Ecto neural progenitor cell (in vitro differentiated cells): ENCODE measurements at places on chromosomes 13 and 19.

- peak; percentile 83 for DNase-seq
Observed at GRCh38 chr19:58558066-58558622, at the start of gene UBE2M. Gene UBE2M (minus strand): TSS chr19:58558611. CDS start chr19:58558381, 230 bp downstream.

DNA sequence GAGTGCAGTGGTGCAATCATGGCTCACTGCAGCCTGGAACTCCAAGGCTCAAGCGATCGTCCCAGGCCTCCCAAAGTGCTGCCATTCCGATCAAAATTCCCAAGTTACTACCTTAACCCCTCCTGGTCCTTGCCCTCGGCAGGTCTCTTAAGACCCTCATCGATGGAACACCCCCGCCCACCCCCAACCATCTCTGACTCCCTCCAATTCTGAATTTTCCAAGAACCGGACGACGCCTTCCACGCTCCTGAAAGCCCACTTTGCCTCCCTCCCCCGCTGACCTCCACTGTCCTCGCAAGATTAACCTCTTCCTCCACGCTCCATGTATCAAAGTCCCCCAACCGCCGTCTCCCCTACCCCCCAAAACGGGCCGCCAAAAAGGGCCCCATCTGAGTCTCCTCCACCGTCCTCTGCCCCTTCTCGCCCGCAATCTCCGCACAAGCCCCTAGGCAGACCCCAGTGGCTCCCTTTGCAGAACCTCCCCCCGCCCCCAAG, 539 bp downstream of the DAPK3 start:
- no peak for DNase-seq

GRCh38 chr19:55643003-55643886, at the start of gene ZNF581:
Gene ZNF581 (plus strand): TSS chr19:55643649. CDS start chr19:55644572, 923 bp downstream.
- peak; percentile 81 for DNase-seq

GRCh38 chr13:51500687-51501086, 47.9 kb upstream of the INTS6 start:
- DNase-seq: no peak

DNA sequence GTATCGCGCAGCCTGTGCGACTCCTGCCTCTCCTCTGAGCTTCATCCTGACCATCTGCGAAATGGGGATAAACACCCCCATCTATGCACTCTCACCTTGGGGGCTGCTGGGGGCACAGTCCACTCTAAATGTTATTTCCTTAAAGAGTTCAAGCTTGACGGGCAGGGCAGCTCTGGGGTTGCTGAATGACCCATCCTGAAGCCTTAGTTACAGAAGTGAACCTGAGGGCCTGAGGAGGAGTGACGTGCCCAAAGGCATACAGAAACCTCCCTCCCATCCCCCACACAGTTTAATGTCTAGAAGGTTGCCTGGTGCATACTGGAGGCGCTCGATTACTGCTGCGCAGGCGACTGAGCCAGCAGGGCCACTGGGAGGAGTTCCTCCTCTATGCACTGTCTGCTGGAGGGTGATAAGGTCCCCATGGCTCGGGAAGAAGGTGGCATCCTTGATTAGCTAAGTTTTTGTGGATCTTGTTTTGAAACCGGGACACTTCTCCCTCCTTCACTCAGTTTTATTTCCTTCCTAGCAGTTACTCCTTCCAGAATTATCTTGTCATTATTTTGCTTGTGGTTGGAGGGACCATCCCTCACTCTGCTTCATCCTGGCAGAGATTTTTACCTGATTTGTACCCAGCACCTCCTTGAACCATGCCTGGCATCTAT, 572 bp upstream of the FKBP8 start:
- DNase-seq: peak; percentile 62

GRCh38 chr13:22735011-22735995, 445.5 kb upstream of the SGCG start:
- DNase-seq: no peak

DNA sequence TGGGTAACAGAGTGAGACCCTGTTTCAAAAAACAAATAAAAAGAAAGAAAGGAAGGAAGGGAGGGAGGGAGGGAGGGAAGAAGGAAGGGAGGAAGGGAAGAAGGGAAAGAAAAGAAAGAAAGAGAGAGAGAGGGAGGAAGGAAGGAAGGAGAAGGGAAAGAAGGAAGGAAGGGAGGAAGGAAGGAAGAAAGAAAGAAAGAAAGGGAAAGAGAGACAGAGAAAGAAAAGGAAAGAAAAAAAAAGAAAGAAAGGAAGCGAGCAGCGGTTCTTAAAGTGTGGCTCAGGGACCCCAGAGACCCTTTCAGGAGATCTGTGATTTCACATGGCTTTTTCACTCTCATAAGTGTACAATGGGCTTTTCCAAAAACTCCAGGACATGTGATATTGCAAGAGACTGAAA, 9.9 kb upstream of the CADM4 start:
- no peak for DNase-seq

GRCh38 chr19:2290441-2291184, 8.6 kb upstream of the PEAK3 start:
- DNase-seq: no peak

DNA sequence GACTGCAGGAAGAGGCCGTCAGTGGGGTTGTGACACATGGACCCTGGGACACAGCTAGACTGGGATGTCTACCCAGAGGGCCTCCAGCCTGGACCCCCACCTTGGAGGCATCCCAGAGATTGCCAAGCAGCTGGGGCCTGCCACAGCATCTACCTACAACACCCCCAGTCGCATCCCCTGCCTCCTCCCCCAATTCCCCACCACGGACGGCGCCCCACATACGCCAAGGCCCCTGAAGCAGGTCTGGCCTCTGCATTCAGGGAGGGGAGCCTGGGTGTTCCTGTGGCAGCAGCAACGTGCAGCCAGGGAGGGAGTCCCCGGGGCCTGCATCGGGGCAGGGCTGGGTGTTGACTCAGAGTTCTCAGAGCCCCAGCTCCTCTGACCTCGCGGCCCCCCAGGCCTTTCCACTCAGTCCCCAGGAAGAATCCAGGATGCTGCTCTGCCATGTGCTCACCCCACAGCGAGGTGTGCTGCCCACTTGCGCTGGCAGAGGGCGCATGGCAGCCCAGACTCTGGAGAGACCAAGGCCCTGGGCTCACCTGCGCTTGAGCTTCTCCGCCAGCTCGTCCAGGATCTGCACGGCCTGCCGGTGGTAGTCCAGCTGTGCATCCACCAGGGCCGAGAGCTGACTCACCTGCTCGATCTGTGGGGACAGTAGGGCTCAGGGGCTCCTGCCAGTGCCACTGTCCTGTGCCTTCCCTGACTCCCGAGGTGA, 19.6 kb downstream of the MPND start:
- DNase-seq: no peak

- no peak for DNase-seq
Observed at GRCh38 chr19:2223391-2223790, 12.7 kb downstream of the PLEKHJ1 start.

- no peak for DNase-seq
Observed at GRCh38 chr13:30577401-30577852, 40.3 kb upstream of the USPL1 start.

- no peak for DNase-seq
Observed at GRCh38 chr13:28537171-28537570, 42.2 kb upstream of the FLT1 start.

DNA sequence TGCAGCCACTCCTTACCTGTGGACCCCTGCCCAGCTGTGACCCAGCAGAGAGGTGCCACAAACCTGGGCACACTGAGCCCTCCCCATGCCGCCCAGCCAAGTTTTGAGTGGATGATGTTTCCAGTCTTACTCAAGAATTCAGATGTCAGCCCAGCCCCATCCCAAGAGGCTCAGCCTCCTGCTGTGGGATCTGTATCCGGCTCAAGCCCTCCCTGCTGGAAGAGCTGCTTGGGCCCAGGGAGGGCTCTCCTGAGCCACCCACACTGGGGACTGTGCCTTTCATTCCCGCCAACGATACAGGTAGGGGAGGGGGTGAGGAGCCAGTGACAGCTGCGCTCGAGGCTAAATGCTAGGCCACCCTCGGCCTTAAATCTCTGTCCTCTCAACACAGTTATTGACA, 5.9 kb upstream of the SLC7A9 start:
- DNase-seq: no peak

- no peak for DNase-seq
Observed at GRCh38 chr13:104954210-104954609, 1581.3 kb downstream of the EFNB2 start.

GRCh38 chr13:38871275-38871674, 119.4 kb downstream of the STOML3 start:
- DNase-seq: no peak

DNA sequence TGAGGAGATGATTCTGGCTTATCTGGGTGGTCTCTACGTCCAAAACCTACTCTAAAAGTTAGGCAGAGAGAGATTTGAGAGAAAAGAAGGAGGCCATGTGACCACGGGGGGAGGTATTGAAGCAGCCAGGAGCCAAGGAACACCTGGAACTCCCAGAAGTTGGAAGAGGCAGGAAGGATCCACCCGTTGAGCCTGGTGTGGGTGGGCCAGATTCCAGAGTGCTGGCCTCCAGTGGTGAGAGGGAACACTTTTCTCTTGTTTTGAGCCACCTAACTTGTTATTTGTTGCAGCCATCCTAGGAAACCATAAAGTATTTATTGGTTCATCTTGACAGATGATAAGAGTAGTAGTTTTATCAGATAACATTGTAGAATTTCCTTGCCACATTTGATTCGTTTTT, 396.9 kb downstream of the MYO16 start:
- no peak for DNase-seq

GRCh38 chr19:5080030-5080654, 111.2 kb downstream of the KDM4B start:
- DNase-seq: no peak

DNA sequence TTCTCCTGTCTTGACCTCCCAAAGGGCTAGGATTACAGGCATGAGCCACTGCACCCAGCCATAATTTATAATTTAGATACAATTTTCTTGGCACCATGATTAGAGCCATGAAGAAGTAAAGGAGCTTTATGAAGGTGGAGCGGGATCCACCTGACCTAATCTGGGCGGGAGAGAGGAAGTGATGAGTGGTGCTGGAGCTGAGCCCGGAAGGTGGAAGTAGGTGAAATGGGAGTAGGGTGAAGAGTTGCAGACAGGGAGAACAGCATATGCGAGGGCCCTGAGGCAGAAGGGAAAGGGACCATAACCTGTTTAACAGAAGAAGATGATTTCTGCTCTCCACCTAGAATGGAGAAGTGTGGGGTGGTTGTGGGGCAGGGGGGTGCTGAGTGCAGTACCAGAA, 4.2 kb downstream of the BLOC1S3 start:
- DNase-seq: no peak

GRCh38 chr13:76398425-76398824, 487.8 kb downstream of the KCTD12 start:
- DNase-seq: no peak

DNA sequence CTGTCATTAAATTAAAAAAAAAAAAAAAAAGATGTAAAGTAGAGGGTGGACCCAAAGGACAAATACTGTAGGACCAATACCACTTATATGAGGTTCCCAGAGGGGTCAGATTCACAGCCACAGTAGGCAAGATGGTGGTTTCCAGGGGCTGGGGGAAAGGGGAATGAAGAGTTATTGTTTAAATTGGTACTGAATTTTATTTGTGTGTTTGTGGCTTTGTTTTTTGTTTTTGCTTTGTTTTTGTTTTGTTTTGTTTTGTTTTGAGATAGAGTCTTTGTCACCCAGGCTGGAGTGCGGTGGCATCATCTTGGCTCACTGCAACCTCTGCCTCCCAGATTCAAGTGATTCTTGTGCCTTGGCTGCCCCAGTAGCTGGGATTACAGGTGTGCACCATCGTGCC, 17.9 kb upstream of the LSM14A start:
- DNase-seq: no peak
